ENCODE measurements at places on chromosomes 11 and 22.

DNA sequence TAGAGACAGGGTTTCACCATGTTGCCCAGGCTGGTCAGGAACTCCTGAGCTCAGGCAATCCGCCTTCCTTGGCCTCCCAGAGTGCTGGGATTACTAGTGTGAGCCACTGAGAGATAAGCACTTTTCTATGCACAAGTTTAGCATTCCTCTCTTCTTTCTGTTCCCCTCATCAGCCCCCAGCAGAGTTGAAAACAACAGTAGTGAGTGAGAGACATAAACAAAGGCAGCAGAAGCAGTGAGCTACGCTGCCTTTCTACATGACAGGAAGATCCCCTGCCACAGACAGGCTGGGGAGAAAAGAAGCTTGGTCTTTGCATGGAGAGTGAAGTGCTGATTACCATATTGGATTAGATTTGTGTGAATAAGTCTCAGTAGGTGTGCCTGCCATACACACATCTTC lies 392.0 kb upstream of the KIRREL3 start:
- no peak for DNase-seq

DNA sequence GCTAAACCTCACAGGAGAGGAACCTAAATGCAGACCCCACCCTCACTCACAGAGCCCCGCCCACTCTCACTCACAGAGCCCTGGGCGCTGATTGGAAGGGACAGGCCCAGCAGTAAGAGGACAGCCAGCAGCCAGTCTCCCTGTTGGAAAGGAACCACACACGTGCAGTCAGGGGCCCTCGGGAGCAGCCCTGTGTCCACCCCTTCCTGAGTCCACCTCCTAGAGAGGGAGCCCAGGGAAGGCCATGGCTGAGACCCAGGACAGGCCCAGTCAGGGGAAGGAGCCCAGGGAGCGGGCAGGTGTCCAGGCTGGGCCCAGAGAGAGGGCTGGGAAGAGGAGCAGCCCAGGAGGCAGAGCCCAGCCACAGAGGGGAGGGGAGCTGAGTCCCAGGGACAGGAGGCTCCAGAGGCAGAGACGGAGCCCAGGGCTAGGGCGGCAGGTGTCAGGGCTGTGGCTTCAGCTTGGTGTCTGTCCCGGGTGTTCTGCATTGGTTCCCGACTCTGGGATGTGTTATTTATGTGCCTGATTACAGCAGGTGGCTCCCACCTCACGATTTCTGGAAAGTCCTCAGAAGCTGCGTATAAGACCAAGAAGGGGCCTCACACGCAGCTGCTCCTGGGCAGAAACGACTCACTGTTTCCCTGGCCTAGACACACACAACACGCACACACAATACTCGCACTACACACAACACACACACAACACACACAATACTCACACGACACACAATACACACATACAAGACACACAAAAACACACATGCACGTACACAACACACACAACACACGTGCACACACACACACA lies 9.0 kb upstream of the APOBEC3H start:
- DNase-seq, result no peak

- no peak for DNase-seq
Measured at GRCh38 chr11:36101466-36101865, 157.6 kb downstream of the LDLRAD3 start.

- no peak for DNase-seq
Measured at GRCh38 chr11:61338783-61339489, 5.9 kb downstream of the TKFC start.

All from inflammatory macrophage treated with lipopolysaccharide for 1 hour (primary cell).